ENCODE measurements at places on chromosomes 1 and 21.

DNA sequence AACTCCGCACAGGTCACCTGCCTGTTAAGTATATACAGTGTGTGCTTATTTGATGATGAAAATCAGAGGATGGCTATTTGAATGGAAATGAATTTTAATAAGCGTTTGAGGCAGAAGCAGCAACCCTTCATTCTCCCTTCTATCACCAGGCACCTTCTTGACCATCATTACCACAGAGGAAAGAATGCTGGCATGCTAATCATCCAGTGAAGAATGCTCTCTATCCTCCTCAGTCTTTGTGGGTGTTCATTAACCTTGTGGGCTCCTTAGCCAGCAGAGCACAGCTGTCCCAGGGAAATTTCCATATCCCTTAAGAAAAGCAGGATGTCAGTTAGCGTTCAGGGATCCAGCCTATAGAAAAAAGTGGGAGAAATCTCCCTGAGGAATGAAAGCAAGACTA lies 428.0 kb upstream of the CAMK1G start:
- no peak for DNase-seq

- DNase-seq, result no peak
Measured at GRCh38 chr21:45387506-45387905, 17.5 kb upstream of the COL18A1 start.

DNA sequence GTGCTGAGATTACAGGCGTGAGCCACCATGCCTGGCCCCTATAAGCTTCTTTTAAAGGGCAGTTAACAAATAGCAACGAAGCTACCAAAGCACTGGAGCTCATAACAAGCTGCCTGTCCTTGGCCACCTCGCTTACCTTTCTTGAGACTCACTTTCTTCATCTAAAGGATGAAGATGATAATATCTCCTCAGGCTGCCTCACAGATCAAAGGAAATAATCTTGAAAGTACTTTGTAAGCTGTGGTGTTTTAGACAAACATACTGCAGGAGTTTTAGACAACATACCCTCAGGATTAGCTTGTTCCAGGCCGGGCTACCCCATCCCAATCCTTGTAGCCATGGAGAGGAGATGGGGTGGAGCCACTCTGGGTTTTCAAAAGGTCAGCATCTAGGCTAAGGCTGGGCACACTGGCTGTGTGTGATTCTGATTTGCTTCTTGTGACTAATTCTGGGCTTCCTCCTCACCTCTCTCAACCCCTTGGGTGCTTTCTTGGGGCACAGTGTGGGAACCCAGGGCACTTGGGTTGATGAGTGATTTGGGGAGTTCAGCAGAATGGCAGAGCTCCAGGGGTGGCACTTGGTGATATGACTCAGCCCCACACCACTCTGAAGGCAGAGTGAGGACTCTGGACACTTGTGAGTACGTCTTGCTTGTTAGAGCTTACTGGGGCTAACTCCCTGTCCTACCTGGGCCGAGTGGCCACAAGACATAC lies 5.2 kb downstream of the GPR25 start:
- no peak for DNase-seq

DNA sequence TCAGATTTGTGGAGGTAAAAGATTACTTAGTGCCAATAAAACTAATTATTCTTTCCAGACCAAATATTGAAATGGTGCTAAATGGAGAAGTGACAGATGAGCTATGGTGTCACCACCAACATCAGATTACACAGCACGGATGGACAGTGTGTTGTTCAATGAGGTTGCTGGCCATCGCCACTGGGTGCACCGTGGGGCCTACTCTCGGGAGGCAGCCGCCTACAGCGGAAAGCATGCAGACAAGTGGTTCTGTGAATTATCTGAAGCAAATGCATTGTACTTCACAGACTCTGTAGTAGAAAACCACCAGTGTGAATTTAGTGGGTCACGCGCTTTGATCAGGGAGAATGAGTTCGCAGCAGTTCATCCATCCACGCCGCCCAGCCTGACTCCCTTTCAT lies 42.3 kb downstream of the GNG4 start:
- DNase-seq, result no peak

DNA sequence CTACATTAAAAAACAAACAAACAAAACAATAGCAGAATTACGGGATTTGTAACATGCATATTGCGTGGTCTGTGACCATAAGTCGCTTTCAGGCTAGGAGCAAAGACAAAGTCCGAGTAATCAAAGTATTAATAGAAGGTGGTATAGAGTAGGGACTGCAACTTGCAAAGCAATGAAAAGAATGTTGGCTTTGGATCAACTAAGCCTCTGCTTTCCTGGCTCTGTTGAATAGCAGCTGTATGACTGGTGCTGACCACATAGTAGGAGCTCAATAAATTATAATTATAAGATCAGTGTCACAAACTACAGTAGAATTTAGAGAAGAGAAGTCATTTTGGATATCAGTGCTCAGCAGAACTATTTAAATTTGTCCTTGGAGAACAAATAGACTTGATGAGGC lies 586.4 kb downstream of the DPYD start:
- DNase-seq, result no peak

- no peak for DNase-seq
Measured at GRCh38 chr1:197850042-197850441, 52.4 kb upstream of the C1orf53 start.

DNA sequence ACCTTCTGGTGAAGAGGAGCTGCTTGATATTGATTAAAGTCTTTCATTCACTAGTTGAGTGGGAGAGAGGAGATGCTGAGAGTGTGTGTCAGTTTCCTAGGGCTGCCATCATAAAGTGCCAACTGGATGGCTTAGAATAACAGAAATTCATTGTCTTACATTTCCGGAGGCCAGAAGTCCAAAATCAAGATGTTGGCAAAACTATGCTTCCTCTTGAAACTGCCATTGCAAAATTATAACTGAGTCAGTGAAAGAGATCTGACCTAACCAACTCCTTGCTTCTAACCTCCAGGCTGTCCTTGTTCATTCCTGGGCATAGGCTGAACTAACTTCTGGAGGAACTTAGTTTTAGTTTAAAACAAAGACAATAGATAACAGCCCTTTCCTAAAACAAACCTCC lies 47.1 kb downstream of the PTGS2 start:
- no peak for DNase-seq

GRCh38 chr1:47751193-47751592 lies 246.0 kb downstream of the TRABD2B start:
- no peak for DNase-seq

- DNase-seq, result no peak
Measured at GRCh38 chr1:183025782-183026774, 2.9 kb downstream of the LAMC1 start.

DNA sequence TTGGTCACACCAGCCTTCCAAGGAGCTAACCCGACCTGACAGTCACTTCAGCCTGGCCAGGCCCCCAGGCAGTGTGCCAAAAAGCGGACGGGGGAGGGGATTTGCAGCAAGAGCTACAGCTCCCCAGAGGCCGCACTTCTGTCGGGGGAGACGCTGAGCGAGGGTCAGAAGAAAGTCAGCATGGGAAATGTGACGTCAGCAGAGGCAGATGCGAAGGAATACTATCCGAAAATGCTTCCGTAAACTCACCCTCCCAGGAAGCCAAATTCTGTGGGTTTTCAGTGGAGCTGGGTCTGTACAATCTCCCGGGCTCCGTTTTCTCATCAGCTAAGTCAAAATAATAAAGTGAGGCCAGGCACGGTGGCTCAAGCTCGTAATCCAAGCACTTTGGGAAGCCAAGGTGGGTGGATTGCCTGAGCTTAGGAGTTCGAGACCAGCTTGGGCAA lies 28.5 kb upstream of the ECE1 start:
- DNase-seq, result peak; percentile 52

DNA sequence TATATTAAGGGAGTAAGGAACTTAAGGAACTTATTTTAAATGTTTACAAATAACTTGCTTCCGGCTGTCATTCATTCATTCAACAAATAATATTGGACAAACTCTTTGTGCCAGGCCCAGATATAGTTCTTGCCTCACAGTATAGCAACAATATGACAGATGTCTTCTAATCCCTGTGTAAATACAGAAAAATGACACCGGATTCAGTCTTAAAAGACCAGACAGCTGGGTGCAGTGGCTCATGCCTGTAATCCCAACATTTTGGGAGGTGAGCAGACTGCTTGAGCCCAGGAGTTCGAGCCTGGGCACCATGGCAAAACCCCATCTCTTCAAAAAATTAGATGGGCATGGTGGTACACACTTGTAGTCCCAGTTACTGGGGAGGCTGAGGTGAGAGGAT lies 23.7 kb downstream of the EIF2B3 start:
- DNase-seq, result no peak

GRCh38 chr1:19525607-19526545 lies 40.5 kb upstream of the CAPZB start:
- no peak for DNase-seq

DNA sequence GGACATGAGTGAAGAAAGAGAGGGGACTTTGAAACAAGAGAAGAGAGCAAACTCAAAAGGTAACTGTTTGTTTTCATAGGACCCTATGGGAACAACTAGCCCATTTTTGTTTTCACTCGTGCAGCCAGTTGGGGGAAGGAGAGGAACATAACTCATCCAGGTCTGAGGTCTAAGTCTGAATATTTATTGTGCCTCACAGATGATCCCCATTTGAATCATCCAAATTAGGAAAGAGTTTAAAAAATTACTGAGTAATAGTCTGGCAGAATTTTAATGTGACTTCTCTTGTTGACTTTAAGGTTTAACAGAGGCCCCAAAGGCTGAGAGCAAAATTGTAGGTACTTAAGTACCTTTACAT lies 10.4 kb upstream of the TSPAN2 start:
- DNase-seq, result no peak

- DNase-seq, result no peak
Measured at GRCh38 chr1:51518033-51518585, 957 bp downstream of the EPS15 start.

DNA sequence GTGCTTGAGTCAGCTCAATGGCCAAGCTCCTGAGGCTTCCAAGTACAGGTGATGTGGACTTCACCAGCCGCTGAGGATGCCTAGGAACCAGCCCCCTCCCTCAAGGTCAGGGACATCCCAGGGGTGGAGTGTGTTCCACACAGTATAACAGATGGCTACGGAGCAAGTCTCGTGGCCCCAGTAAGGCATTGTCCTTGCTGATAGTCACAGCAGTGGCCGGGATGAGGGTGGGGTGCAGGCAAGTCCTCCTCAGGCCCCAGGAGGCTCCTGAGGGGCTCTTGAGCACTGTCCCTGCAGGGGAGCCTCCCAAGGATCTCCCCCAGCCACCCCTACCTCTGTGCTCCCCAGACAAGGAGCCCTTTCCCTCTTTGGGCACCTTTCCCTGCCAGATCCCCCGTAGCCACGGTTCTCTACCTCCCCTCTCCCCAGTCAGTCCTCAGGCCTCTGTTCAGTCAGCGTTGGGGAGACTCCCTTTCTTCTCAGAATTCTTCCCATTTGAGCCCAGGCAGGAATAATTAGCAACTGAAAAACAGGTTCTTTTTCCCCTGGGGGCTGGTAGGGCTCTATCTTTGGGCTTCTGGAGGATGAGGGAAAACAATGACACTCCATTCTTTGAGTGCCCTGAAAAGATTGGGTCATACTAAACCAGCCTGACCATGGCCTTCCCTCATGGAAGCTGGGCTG lies 7.1 kb upstream of the THEM5 start:
- no peak for DNase-seq

GRCh38 chr1:42817976-42818375 lies 779 bp upstream of the SVBP start:
- no peak for DNase-seq

GRCh38 chr1:40901886-40902852 lies 40.0 kb upstream of the CITED4 start:
- DNase-seq, result no peak
